Activated CD4-positive, alpha-beta T cell treated with anti-CD3 and anti-CD28 coated beads, Interleukin-2, Interleukin-4, amounts not matched to agents 100 ng/mL and 50 ng/mL, durations not matched to agents 16 hours and 8 hours (primary cell): ENCODE measurements at places on chromosomes 16 and 17.

GRCh38 chr17:70677783-70678647 is 508.7 kb downstream of the KCNJ2 start:
- DNase-seq, result no peak

DNA sequence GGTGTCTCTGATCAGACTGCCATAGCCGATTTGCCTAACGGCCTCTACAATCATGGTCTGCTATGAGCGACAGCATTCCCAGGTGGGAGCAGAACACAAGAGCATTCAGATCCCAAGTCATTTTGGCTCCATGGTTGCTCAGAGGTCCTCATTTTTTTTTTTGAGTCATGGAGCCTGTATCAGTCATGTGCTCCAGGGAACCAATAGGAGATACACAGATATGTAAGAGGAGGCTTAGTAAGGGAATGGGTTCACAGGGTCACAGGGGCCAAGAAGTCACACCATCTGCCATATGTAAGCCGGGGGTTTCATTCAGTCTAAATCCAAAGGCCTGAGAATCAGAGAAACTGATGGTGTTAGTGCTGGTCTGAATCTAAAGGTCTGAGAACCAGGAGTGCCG is 36.8 kb downstream of the CPPED1 start:
- no peak for DNase-seq

DNA sequence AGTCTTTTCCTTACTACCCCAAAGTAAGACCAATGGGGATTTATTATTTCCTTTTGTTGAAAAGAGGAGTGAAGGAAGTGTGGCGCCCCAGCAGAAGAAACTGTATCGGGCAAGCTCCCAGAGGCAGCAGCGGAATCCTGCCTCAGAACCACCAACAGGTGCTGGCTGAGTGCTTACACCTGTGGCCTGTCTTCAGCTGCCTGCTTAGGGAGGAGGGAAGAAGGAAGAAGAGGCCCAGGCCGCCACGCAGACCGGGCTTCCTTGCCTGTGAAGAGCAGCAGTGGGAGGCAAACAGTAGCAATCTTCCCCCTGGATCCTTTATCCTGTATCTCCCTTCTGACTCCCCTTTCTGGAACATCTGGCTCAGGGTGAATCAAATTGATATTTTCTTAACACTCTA is 134.7 kb downstream of the AATF start:
- no peak for DNase-seq

DNA sequence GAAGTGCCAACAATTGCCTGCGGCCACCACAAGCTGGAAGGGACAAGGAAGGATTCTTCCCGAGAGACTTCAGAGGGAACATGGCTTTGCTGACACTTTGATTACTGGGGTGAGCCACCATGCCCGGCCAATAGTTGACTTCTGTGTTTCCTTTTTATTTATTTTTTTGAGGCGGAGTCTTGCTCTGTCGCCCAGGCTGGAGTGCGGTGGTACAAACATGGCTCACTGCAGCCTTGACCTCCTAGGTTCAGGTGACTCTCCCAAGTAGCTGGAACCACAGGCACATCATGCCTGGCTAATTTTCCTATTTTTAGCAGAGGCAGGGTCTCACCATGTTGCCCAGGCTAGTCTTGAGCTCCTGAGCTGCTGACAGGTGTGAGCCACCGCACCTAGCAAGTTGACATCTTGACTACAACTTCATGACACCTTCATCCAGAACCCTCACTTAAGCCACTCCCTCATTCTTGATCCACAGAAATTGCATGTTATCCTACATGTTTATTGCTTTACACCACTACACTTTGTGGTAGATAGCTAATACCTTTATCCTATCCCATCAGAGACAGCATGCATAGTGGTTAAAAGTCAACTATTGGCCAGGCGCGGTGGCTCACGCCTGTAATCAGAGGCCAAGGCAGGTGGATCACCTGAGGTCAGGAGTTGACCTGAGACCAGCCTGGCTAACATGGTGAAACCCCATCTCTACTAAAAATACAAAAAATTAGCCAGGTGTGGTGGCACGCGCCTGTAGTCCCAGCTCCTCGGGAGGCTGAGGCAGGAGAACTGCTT is 16.1 kb upstream of the GPRC5C start:
- no peak for DNase-seq

DNA sequence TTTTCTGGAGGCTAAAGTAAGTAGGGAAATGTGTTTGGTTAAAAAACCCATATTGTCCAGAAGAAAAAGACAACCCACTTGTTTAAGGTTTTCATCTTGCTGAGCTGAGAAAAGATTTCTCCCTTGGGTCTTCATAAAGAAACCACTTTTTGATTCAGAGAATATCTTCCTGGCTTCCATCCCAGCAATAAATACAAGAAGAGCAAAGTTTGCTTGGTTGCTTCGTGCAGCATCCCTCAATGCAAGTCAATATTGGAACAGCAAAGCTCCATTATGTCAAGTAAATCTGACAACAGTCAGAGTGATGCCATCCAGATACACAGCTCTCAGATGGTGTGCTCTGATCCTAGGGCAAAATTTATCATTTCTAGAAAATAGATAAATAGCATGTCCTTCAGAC is 118.9 kb upstream of the PIRT start:
- no peak for DNase-seq
